ENCODE measurements at places on chromosomes 2 and 18. TPM values are rescaled to one million over a fixed set of nuclear protein-coding genes. Genes with fewer than 3 reads are reported as not detected.

DNA sequence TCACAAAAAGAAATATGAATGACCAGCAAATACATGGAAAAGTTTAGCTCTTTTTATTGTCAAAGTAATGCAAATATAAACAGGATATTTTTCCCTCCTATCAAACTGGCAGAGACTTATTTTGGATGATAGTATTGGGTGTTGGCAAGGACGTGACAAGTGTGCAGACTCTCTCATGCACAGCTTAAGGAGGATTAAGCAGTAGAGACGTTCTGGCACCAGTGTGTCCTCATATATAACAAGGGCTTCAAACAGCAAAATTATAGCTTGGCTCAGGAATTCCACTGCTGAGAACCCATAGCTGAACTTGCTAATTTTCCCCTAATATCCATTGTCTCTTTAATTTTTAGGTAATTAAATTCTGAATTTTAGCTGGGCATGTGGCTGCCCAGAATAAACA is 114.4 kb downstream of the FAM124B start:
- no peaks in the 10 kb centered on the region for H3K4me1 ChIP-seq
- H3K27me3 ChIP-seq, result no peaks in the 10 kb centered on the region
- no peak overlapping the region for H3K27ac ChIP-seq
- H3K36me3 ChIP-seq, result no peaks in the 10 kb centered on the region
- H3K4me3 ChIP-seq, result no peak overlapping the region

The ALLC gene
- 0.18 TPM for total RNA-seq

The NT5C1B gene
- not detected for total RNA-seq

The EVA1A gene
- 103 TPM for total RNA-seq

The ARHGAP15 gene
- total RNA-seq, result 6.8 TPM
